Renal cortical epithelial cell (primary cell): ENCODE measurements at places on chromosomes 16 and 17.

- no peak for DNase-seq
These were observed 14.6 kb downstream of the ADGRG5 start for GRCh38 chr16:57556941-57557541.

- no peak for DNase-seq
These were observed 146.4 kb downstream of the MSI2 start for GRCh38 chr17:57402681-57403180.

GRCh38 chr17:19660219-19660870, 11.8 kb downstream of the ALDH3A2 start:
- no peak for DNase-seq

DNA sequence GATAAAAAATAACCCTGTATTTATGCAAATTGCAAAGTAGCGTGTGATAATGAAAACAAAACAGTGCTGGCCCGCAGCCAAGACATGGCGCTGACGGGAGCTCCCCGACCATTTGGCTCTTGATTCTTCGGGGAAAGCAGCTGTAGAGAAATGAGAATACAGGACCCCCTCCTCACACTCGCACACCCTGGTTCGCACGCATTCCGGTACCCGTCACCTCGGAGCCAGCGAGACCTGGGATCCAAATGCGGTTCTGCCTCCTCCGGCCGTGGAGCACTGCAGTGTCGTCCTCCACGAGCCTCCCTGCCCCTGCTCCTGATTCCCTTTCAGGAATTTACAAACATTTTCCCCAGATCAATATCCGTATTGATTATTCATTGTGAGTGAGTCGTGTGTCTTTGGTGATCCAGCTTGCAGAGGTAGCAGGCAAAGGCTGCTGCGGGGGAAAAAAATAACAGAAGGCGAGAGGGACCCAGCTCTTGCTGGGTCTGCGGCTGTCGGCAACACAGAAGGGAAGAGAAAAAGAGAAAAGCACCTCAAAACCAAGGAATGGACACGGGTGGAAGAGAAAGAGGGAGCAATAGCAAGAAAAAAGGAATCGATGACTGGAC, 184.1 kb upstream of the ZFHX3 start:
- DNase-seq, result no peak

DNA sequence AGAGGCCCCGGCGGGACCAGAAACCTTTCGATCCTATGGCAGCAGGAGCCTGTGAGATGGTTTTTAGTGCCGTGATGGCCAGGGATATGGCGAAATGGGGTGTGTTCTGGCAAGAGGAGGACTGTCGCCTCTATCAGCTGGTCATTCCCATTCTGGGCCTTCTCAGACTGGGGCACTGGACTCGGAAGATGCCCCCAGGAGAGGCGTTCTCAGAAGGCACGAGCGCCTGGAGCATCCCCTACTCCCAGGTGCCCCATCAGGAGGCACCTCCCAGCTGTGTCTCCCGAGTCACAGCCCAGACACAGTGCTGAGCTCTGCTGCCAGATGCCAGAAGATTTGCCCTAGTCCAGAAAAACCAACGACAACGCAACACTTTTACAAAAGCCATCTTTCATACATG, 54.6 kb upstream of the ENDOV start:
- no peak for DNase-seq

- peak; percentile 99 for DNase-seq
These were observed 108.4 kb downstream of the OR1D5 start for GRCh38 chr17:2954898-2955445.
